ENCODE measurements at places on chromosomes 2 and 18. TPM values are rescaled to one million over a fixed set of nuclear protein-coding genes. Genes with fewer than 3 reads are reported as not detected.

CCDC74B gene
- not detected for total RNA-seq

ANKRD53 gene
- total RNA-seq: 0.52 TPM

CD28 gene
- 4.2 TPM for total RNA-seq

CDK15 gene
- total RNA-seq: 0.52 TPM

OR6B2 gene
- not detected for total RNA-seq
